Stimulated activated CD4-positive, alpha-beta T cell treated with anti-CD3 and anti-CD28 coated beads, Interleukin-1b, Interleukin-23, amount 100 ng/mL, for 1 hour (primary cell): ENCODE measurements at places on chromosomes 7 and 10.

GRCh38 chr7:50835156-50835555, 52.5 kb upstream of the GRB10 start:
- no peak for DNase-seq

DNA sequence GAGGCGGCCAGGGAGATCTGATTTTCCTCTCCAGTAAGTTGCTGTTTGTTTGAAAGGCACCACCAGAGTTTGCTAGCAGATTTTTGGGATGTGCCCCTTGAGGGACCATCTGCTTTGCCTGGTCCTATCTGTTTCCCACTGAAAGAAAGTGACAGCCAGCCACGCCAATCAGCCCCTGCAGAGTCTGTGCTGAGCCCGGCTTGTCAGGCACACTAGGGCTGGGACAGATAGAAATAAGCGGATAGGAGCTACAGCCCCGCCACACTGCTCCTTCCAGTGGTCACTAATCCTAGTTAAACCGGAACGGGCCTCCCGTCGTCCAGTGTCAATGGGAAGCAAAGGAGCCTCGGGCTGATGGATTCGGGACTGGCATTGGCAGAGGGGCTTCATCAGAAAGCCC, 161.9 kb upstream of the PRR15 start:
- DNase-seq = no peak

DNA sequence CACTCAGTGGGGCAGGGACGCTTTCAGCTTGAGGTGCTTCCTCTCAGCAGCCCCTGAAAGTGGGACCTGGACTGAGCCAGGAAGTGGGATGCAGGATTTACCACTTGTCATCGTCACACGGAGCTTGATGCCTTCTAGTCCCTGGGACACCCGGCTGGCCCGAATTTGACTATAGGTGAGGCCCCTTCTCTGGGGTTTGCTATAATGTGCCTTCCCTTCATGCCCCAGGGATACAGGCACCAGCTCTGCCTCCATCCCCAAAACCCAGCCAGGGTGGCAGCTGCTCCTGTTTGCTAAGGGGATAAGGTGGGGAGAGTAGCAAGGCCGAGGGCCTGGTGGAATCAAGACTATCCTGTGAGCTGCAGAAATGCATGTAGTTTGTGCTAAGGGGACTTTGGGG, 235.0 kb downstream of the GLRX3 start:
- no peak for DNase-seq

DNA sequence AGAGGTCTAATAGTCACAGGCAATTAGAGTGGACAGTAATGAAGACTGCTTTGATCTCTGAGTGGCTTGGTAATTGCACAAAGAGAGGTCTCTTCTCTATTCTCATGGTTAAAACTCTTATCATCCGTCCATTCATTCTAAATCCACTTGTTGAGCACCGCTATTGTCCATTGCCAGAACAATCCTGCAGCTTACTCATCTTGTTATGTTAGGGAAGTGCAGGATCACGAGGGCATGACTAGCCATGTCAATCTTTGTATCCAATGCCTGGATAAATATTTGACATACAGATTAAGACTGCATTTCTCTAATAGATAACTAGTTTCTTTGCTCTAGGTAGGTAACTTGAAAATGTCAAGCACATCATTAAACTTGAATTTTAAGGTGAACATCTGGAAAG, 14.9 kb downstream of the SFTPD start:
- DNase-seq = no peak

GRCh38 chr10:110898391-110898790, 20.6 kb downstream of the BBIP1 start:
- DNase-seq = no peak

DNA sequence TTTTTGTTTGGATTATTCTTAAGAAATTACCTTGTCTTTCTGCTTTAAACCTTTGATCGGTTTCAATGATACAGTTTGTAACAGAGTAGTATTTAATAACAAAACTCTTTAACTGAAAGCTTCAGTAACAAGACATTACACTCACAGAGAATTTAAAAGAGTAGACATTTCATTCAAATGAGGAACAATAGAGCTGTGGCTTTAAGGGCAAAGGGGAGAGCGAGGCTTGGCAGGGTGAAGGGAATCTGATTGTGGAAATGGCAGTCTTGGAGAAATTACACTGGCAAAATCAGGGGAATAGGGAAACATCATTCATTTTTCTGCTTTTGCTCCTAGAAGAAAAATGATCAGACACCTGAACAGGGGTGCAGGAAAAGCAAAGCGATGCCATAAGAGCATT, 5.1 kb upstream of the HIPK2 start:
- no peak for DNase-seq

DNA sequence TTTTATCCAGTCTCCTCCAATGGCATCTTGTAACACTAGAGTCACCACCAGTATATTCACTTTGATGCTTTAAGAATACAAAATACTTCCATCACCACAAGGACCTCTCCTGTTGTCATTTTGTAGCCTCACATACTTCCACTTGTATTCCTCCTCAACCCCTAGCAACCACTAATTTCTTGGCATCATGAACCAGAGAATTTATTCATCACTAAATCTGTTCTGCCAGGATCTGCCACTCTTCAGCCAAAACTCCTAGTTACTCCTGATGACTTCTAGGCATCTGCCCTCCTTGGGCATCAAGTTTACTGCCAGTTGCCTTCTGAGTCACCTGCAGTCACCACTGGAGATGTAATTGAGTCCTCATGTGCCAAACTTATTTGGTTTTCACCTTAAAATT, 906.8 kb downstream of the CNTNAP2 start:
- DNase-seq = no peak

GRCh38 chr10:7550013-7550412, 116.8 kb downstream of the ITIH5 start:
- no peak for DNase-seq

GRCh38 chr7:127782654-127783559, 130.9 kb downstream of the SND1 start:
- DNase-seq = no peak

- no peak for DNase-seq
Observed at GRCh38 chr7:128446306-128446705, 9.4 kb upstream of the HILPDA start.

DNA sequence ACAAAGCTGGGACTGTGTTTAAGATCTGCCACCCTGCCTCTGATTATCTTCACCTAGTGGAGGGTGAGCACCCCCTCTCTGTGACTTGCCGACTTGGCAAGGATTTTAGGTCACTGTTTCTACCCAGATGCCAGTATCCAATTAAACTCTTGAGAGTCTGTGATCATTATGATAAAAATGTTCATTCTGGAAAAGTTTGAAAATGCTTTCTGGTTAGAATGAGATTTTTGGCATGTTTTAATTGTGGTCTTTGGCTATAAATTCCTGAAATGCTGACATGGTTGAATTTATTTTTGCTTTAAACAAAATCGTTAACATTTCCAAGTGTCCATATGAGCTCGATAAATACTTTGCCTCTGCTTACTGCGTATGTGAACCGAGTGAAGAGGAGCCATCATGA, 221.4 kb downstream of the BICC1 start:
- DNase-seq = no peak

GRCh38 chr10:129079705-129080104, 387.3 kb upstream of the MGMT start:
- DNase-seq = no peak

DNA sequence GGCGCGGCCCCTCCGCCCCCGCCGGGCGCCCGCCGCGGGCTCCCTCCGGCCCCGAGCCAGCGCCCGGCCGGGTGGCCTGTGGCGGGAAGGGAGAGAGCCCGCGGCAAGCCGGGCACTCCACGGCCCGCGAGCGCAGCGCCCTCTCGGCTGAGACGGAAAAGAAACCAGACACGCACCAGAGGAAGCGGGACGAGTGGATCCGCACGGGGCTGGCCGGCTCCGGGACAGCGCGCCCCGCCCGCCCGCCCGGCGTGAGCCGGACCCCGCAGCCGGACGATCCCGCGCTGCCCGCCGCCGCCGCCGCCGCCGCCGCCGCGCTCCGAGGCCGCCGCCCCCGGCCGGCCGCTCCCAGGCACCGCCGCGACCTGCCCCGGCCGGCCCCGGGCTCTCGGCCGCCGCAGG, 300 bp downstream of the ARHGAP21 start:
- no peak for DNase-seq

DNA sequence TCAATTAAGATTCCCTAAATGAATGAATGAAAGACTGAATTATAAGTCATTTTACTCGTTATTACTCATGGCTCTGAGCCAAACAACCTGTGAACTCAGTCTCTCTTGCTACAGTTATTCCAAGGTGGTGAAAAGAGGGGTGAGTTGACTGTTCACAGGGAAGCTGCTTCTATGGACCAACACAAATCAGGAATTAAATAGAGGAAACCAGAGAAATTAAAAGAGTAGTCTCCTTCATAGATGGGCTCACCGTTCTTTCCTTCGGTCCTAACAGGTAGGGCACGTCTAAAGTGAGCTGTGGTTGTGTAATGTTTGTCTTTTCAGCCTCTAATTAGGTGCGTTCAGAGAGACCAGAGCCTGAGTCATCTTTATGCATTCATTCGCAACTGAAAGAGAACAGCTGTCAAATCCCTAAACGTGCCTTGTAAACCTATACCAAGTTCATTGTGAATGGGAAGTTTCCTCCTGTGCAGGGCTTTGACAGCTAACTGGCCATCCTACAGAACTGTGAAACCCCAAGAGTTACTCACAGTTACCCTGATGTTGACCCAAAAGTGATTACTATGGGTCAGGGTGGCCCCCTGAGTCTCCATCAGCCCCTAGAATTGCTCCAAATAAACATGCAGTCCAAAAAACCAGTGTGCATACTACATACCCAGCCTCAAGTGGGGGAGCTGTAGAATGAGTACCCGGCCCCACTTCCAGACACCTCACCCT, 18.2 kb upstream of the C10orf53 start:
- DNase-seq = no peak

GRCh38 chr7:2936301-2936700, 92.2 kb upstream of the GNA12 start:
- no peak for DNase-seq

DNA sequence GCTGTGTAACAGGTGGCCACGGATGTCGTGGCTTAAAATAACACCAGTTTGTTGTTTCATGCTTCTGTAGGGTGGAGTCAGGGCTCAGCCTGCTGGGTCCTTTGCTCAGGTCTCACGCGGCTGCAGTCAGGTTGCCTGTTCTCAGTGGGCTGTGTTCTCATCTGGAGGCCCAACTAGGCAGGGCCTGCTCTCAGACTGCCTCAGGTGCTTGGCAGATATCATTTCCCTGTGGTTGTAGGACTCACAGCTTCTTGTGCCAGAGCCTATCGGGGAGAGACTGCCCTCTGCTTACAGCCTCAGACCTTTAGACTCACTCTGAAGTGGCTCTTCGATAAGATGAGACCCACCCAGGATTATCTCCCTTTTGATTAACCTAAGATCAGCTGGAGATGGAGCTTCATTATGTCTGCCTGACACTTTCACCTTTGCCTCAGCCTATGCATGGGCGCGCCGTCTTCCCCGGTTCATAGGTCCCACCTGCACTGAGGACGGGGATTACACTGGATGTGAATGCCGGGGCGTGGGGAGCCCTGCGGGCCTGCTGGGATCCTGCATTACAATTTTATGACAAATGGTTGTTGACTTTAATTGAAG, 55.3 kb downstream of the INPP5A start:
- no peak for DNase-seq

- no peak for DNase-seq
Observed at GRCh38 chr10:77195101-77195500, 442.5 kb downstream of the KCNMA1 start.

- DNase-seq = no peak
Observed at GRCh38 chr7:130998993-130999602, 265.1 kb upstream of the KLF14 start.

DNA sequence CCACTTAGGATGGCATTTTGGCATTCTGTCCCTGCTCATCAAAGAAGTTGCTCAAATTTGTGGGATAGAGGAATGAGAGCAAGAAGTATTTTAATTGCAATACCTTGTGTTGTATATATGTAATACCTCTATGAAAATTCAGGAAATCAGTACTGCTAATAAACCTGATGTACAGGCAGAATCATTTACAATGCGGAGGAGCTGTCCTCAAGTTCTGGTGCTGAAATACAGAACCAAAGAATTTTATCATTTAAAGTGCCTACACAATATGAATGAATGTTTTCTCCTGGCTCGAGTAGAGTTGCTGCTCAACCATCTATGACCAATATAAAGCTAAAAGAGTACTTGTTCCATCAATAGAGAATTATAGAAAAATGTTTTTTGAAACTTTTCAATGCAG, 305.8 kb downstream of the PLXNA4 start:
- no peak for DNase-seq

GRCh38 chr10:61978965-61979364, 77.5 kb downstream of the ARID5B start:
- DNase-seq = no peak

DNA sequence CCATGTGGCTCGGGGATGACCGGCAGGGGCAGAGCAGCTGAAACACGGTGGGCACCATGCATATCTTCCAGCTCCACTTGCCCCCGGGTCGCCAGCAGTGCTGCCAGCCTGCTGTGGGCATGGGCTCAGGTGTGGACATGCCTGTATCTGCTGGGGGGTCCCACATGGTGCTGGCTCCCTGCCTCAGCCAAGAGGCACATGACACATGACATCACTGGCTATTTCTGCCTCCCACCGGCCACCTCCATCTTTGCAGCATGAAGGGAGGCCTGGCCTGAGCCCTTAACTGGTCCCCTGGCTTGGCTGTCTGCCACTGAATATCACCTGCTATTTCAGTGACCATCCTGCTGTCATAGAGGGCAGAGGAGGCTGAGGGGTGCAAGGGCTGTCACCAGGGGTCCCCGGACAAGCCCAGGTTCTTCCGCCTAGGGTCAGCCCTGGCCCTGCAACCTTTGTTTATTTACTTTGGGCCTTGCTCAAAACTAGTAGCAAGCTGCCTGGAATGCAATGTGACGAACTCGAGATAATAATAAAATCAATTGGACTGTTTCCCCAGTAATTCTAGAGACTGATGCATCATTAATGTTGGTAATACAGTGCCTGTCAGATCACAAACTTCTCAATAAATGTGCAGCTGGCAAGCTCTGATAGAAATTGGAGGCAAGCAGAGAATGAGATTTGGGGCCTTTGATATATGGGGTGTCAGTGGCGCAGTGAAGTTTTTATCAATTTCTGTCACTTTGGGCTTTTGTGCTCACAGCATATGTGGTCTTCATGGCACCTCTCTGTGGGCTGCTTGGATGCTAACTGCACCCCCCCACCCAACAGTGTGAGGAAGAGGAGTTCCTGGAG, 28.5 kb downstream of the ZMIZ1 start:
- no peak for DNase-seq

GRCh38 chr10:22320591-22321155, at the start of gene BMI1:
TSS of gene BMI1 (plus strand) at chr10:22321099. CDS start at chr10:22326450, 5,351 bp downstream.
- no peak for DNase-seq

- no peak for DNase-seq
Observed at GRCh38 chr10:75971402-75972211, 540.2 kb downstream of the LRMDA start.

GRCh38 chr7:106065575-106066500, 46.3 kb downstream of the SYPL1 start:
- no peak for DNase-seq

GRCh38 chr7:94133460-94133859, 129.3 kb upstream of the BET1 start:
- no peak for DNase-seq

DNA sequence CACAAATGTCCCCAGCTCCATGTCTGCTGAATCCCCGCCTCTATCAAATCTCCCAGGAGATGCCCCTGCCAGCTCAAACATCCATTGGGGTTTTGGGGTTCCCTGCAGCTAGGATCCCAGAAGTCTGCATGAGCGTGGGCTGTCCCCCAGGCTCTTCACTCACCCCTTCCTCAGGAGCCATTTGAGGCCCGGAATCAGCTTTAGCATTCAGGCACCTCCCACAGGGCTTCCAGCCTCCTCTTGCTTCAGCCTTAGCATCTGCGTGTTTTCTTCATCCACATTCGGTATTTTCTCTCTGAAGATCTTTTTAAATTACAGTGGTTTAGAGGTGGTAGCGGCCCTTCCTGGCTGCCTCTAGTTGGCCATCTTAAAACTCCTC, 1054.4 kb downstream of the CNTNAP2 start:
- no peak for DNase-seq
